ENCODE measurements at places on chromosomes 6 and 20.

GRCh38 chr20:46857061-46857831 lies 37.4 kb upstream of the EYA2 start:
- no peak for DNase-seq

DNA sequence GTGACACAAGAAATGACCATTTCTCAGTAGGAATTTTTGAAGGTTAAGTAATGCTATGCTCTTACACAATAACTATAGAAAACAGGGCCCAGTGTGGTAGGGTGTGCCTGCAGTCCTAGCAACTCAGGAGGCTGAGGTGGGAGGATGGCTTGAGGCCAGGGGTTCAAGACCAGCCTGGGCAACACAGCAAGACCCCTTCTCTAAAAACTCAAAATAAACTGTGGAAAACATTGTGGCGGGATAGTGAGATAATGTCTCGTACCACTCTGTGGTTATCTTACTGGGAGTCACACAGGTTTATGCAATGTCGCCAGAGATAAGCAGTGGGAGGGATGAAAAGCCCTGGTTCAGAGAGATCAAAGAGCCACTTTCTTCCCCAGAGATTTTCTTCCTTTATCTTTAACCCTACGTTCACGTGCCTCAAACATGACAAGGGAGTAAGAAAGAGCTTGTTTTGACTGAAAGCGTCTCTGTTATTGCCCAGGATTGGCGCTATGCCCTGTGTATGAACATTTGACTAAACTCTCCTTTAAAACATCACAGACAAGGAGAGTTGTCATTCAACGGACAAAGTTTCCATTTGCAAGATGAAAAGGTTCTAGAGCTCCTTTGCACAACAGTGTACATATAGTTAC lies 13.9 kb downstream of the GCM1 start:
- DNase-seq = no peak

DNA sequence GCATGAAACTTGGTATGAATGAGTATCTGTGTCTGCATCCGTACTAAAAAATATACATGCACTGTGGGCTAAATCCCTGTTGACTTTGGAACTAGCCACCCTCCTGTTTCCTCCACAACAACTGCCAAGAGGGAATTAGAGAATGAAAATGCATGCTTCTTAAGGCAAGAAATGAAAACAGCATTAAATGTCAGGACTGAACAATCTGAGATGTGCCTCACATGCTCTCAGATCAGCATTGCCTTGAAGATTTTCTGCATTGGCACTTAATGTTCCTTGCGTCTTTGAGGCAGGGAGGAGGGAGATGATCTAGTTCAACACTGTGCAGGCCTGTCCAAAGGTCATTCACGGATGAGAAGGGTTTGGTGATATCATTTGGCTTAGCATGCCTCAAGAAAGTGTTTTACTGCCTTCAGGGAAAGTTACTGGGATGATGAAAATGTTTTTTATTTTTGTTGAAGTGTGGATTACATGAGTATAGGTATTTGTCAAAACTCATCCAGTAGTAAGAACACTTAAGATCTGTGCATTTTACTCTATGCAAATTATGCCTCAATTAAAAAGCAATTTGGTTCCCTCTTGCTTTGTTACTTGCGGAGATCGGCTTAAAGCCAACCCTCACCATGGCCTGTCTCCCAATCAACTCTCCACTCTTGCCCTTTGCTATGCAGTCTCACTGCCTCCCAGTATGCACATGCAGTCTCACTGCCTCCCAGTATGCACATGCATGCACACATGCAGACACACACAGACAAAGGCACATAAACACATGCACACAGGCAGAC lies 47.5 kb upstream of the RIN2 start:
- DNase-seq = no peak

- no peak for DNase-seq
Observed at GRCh38 chr6:166955121-166955864, 1.1 kb downstream of the RNASET2 start.

DNA sequence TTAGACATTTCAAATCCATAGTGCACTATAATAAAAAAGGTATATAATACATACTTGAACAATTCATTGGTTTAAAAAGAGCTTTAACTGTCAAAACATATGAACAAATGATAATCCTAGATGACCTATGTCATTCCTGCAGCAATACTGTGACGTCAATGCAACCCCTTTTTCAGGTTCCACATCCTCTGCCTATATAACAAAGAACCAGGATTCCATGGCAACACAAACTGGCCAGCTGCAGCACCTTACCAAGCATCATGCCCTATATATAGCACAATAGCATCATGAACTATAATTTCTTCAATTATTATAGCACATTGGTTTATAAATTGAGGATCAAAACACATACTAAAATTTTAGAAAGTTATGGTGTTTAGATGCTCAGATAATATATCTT lies 578 bp upstream of the PTCHD4 start:
- no peak for DNase-seq

- DNase-seq = no peak
Observed at GRCh38 chr20:50861012-50861411, 66.2 kb downstream of the BCAS4 start.

DNA sequence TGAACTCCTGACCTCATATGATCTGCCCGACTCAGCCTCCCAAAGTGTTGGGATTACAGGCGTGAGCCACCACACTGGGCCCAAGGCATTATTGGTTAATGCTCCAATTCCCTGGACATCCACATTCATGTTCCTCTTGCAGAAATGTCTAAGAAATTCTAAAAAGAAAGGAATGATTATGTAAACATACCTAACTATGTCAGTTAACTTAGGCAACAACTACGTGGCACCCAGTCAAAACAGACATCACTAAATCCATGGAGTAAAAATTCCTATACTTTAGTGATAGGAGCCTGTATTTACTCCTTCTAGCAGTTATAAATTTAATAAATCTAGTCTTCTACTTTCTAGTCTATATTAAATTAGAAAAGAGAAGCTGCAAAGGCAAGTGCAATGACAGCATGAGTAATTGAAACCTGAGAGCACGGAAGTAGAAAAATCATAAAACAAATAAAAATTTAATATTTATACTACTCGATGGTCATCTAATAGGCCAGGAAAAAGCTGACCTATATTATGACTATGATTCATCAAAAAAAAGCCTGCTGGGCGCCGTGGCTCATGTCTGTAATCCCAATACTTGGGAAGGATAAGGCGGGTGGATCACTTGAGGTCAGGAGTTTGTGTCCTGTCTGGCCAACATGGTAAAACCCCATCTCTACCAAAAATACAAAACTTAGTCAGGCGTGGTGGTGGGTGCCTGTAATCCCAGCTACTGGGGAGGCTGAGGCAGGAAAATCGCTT lies 4.2 kb downstream of the AHI1 start:
- DNase-seq = no peak

- DNase-seq = no peak
Observed at GRCh38 chr6:38876475-38876874, 161.4 kb downstream of the DNAH8 start.

DNA sequence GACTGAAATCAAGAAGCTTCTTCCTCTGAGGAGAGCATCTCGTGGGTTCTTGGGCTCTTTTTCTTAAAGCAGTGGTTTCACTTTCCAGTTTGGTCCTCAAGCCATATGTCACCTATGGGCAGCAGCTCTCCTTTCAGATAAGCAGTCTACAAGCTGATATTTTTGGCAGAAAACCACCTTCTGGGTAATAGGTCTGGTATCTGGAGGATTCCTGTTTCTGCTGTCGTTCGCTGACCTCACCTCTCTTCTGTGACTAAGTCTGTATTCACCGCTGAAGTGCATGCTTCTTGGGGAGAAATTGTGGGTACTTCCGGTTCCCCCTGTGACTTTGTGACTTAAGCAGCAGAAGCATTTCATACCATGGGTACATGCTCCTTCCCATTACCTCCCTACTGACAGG lies 193.6 kb downstream of the EDN1 start:
- DNase-seq = no peak

DNA sequence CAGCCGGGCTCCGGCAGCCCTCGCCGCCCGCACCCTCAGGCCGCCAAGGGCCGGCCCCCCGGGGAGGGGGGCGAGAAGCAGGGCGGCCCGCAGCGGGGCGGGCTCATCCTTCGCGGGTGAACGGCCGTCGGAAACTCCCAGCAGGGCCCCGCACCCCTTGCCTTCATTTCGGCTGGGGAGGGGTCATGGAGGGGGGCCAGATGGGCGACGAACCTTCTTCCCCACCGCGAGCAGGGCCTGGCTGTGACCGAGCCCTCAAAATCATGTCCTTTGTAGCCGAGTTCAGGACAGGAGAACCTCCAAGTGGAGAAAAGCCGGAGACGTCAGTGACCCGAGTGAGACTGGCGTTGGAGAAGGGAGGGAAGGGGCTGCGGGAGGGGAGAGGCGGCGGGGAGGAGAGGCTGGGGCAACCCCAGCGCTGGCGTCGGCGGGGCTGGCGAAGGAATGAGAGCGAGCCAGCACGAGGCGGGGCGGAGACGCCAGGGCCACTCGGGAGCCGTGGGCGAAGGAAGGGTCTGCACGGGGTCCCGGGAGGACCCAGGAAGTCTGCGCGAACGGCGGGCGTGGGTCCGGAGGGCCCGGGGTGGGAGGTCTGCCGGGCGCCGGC lies 571 bp upstream of the FOXC1 start:
- DNase-seq = no peak

DNA sequence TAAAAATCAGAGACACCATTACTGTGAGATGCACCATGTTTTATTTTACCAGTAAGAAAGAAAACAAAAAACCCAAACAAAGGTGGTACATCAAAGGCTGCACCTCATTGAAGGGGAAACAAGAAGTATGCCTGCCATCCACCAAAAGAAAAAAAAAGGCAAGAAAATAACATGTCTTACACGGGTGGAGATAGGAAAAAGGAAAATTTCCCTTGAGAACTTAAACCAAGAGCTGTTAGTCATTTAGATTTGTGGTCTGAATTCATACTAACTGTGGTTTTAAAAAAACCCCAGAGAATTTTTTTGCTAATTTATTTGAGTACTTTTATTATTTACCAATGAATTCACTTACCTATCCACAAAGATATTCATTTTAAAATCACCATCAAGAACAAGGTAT lies 144.0 kb downstream of the LRRC1 start:
- no peak for DNase-seq

DNA sequence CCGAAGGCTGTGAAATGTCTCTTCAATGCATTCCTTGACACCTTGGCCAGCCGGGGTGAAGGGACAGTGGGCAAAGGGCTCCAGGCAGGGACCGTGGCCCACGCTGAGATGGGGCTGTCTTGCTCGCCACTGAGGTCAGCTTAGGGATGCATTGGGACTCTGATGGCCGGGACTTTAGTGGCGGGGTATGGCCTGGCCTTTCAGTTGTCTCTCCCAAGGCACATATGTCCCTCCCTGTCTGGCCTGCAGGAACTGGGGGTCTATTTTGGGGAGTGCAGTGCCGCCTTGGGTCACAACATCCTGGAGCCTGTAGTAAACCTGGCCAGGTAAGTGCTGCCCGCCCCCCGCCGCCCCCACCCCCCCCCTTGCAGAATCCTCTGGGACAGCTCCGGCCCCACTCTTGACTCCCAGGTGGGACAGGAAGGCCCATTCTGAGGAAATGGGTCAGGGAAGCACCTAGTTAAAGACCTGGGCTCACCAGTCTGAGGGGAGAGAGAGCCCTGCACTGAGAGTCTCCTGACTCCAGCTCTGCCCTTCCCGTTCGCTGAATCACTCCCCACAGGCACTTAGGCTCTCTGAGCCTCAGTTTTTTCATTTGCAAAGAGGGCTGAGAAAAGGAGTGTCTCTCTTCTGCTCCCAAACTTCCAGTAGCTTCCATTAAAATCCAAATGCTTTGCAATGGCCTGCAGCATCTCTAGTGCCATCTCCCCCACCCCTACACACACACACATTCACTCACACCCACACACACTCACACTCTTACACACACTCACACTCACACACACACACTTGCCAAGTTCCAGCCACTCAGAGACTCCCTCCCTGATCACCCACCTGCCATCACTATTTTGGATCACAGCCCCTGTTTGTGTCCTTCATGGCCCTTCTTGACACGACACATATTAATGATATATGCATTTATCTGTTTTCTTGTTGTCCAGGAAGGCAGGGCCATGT lies 33.1 kb downstream of the RAB44 start:
- no peak for DNase-seq

DNA sequence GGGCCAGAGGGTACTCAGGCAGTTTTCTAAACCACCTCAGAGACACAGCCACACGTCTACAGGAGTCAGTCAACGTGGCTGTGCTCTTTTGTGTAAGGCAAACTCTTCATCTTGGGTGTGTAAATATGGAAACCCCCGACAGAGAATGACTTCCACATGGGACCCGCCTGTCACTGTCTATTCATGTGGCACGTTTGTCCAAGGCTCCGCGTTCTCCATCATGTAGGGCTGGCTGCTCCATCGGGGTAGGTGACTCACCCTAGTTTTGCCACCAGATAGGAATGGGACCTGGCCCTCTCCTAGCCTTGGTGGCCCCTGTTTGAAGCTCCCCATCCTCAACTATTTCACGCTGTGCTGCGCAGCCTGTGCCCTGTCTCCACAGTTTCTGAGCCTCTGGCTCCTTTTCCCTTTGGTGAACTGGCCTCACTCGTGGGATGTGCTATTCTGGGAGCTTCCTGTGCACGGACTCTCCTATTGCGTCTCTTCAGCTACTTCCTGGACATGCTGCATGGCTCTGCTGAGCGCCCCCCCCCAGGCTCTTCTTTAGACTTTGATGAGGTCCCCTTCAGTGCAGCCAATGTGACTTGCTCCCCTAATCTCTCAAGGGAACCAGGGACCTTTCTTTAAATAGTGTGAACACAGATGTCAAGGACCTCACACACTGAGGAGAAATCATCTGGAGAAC lies 143.2 kb upstream of the PDE10A start:
- no peak for DNase-seq

GRCh38 chr6:167115054-167115453 lies 7.8 kb upstream of the CCR6 start:
- no peak for DNase-seq

DNA sequence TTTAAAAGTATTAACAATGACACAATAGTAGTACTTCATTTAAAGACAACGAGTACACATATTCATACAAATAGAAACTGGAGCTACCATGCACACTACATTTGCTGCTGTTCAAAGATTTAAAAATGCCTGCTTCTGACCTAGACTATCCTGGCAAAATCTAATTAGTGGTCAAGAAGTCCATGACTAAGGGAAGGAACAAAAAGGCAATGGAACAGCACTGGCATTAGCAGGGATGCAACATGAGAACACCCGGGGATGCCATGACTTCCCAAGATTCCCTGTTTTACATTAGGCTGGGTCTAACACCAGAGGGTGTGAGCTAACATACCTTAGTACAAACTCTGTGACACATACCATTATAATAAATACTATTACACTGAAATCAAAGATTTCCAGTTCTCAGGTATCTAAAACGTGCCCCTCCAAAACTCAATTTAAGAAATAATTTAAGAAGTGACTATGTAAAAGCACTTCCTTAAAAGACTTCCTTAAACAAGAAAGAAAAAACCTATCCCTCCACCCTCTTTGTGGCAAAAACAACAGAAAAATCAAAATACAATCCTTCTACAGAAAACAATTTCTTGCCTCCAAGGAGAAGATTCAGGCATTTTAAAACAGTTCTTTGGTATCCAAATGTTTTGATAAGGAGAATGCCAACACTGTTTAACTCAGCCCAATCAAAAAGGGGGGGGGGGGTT lies 25.5 kb downstream of the CHD6 start:
- DNase-seq = no peak

GRCh38 chr6:33750244-33750991 lies 3.7 kb upstream of the IP6K3 start:
- DNase-seq = no peak

- no peak for DNase-seq
Observed at GRCh38 chr6:134196568-134197193, 121.2 kb downstream of the SGK1 start.
